ENCODE measurements at places on chromosomes 1 and 21. TPM values are rescaled to one million over a fixed set of nuclear protein-coding genes. Genes with fewer than 3 reads are reported as not detected.

Gene NBPF4
- not detected for total RNA-seq

Gene S100A7
- not detected for total RNA-seq

Gene RORC
- not detected for total RNA-seq

Gene FCRL3
- total RNA-seq, result not detected

Gene KCNC4
- total RNA-seq, result 0.51 TPM

Gene MPL
- not detected for total RNA-seq

- DNase-seq, result no peak
Measured at GRCh38 chr1:163296504-163297263, 25.1 kb upstream of the NUF2 start.

DNA sequence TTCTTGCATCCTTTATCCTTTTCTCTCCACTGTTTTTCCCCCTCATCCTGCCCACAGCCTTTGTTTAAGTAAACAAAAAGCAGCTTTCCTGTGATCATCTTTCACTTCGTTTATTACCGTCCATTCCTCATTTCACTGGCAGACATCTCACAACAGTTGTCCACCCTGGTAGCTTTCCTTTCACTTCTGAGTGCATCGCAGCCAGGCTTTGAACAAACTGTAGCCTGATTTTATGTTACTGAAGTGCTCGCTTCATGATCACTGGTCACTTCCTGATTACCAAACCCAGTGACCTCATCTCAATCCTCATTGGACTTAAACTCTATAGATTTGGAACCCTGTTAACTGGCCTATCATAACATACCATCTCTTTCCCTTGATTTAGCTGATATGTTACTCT is 67.7 kb downstream of the SDCCAG8 start:
- peak; percentile 54 for DNase-seq

GRCh38 chr1:66302815-66303214 is 231.1 kb upstream of the SGIP1 start:
- DNase-seq, result peak; percentile 60

DNA sequence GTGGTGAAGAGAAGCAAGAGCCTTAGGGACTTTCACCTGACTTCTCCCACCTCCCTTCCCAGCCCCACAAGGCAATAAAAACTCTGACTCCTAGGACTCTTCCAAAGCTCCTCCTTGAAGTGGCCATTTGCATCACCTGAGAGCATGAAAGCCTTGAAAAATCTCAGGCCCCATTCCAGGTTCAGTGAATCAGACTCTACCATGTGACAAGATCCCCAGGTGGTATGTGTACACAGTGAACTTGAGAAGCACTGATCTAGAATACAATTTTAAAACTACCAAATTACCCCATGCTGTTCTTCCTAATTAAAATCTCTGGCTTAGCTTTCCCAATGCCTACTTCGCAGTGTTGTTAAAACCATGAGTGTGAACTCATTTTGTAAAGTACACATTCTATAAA is 195.1 kb upstream of the SAMSN1 start:
- DNase-seq, result no peak

- DNase-seq, result no peak
Measured at GRCh38 chr1:195886000-195886399, 722.2 kb downstream of the KCNT2 start.

- no peak for DNase-seq
Measured at GRCh38 chr1:226373376-226373775, 34.5 kb downstream of the PARP1 start.

- DNase-seq, result no peak
Measured at GRCh38 chr1:162740755-162741154, 49.7 kb upstream of the HSD17B7 start.

- DNase-seq, result no peak
Measured at GRCh38 chr1:53266038-53266437, 27.7 kb upstream of the MAGOH start.

GRCh38 chr1:189141056-189141455 is 1336.6 kb downstream of the BRINP3 start:
- DNase-seq, result no peak

DNA sequence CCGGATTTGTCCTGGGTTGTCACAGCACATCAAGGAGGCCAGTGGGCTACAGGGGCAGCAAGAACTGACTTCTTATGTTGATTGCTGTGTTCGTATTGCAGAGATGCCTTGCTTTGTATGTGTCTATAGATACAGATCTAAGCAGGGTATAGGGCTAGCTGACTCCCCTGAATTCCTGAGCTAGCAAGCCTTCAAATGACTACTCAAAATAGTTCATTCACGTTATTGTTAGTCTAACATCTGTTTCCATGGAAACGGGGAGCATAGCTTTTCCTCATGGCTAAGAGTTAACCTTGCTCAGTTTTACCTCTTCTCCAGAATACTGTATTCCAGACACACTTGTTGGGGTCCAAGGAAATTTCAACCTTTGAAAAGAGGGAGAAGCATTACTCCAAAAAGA is 24.1 kb downstream of the TRIM45 start:
- DNase-seq, result peak; percentile 20

DNA sequence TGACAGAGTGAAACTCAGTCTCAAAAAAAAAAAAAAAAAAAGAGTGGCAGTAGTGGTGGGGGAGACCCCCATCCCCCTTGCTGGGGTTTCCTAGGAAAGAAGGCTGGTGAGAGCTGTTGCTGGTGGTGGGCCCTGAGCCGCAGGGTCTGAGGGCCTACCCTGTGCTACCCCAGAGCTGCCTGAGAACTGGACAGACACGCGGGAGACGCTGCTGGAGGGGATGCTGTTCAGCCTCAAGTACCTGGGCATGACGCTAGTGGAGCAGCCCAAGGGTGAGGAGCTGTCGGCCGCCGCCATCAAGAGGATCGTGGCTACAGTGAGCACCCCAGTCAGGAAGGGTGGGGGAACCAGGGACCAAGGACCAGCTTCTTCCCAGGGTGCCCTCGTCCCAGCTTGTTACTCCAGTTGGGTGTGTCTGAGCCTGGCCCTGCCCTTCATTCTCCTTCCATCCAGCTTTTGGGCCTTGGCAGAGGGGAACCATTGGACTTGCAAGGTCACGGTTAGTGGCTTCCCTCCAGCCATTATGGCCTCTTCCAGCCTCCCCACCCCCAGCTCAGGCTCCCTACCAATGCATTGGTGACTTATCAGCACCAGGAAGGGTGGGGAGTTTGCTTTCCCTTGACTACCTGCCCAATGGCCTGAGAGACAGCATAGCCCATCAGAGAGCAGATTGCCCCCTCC is 10.5 kb downstream of the LDLRAP1 start:
- no peak for DNase-seq

- no peak for DNase-seq
Measured at GRCh38 chr1:153402226-153402625, 11.4 kb upstream of the S100A8 start.

- DNase-seq, result no peak
Measured at GRCh38 chr21:34669149-34669879, 520 bp downstream of the CLIC6 start.

- no peak for DNase-seq
Measured at GRCh38 chr1:15622712-15623373, 5.6 kb downstream of the DDI2 start.

GRCh38 chr1:240056350-240056749 is 35.3 kb upstream of the FMN2 start:
- DNase-seq, result no peak

DNA sequence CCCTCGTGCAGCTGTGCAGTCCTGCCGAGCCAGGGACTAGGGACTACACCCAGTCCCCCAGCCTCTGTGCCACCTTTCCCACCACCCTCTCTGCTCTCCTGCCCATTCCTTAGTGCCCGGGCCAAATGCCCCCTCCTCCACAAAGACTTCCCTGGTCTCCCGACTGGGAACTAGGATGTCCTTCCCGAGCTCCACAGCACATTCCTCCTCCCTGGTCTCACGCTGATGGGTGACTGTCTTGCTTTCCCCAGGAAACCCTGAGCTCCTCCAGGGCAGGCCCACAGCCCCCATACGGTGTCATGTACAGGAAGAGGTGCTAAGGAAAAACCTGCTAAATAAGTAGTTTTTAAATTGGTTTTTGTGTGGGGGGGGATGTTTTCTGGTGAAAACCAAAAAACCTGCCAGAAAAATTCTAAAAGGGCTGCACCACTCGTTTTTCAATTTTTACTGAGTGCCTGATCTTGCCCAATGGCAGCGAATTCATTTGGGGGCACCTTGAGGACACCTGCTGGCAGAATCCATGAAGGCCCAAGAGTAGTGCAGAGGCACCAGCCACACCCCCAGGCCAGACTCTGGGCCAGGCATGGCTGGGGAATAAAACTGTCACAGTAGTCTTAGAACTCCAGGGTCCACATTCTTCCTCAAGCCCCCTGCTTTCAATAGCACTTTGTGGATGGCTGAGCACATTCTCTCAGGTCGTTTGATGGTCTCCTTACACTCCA is 50.4 kb downstream of the GLIS1 start:
- DNase-seq, result no peak

DNA sequence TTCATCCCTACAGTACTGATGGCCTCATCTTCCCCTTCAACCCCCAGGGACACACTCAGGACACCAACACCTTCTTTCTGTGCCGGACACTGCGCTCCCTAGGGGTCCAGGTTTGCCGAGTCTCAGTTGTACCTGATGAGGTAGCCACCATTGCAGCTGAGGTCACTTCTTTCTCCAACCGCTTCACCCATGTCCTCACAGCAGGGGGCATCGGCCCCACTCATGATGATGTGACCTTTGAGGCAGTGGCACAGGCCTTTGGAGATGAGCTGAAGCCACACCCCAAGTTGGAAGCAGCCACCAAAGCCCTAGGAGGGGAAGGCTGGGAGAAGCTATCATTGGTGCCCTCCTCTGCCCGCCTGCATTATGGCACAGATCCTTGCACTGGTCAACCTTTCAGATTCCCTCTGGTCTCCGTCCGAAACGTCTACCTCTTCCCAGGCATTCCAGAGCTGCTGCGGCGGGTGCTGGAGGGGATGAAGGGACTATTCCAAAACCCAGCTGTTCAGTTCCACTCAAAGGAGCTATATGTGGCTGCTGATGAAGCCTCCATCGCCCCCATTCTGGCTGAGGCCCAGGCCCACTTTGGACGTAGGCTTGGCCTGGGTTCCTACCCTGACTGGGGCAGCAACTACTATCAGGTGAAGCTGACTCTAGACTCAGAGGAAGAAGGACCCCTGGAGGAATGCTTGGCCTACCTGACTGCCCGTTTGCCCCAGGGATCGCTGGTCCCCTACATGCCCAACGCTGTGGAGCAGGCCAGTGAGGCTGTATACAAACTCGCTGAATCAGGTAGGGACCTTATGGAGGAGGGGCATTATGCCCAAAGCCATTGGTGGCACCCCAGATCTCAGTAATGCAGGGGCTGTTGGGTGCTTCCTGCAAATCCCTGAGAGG is 5.1 kb upstream of the LENEP start:
- no peak for DNase-seq

DNA sequence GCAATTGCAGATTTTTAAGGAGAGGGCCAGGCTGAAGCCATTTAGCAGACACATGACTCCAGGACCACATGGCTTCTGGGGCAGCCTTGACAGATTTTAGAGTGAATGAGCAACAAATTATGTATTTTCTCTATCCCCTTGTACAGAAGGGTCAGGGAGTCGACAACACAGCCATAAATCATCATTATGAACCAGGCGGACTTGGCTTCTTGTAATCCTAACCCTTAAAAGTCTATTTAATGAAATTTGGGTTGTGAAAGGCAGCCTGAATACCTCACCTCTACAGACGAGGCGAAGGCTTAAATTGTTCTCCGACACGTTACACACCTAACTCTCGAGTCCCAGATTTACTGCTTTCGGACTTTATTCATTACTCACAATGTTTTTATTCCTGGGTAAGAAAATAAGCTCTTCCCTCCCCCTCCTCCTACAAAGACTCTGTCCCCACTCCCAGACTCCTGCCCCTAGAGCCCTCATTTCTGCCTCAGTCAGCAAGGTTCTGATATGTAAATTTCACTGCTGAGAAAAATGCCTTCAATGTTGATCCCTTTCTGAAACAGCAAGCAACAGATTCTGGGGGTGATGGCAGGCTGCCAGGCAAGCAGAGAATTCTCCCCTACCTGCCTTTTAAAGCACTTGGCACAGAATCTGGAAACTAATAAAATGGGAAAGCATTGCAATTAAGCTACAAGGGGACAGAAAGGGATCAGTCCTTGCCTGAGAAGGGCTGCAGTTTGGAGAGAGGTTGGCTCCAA is 51.6 kb downstream of the PLPP3 start:
- no peak for DNase-seq

DNA sequence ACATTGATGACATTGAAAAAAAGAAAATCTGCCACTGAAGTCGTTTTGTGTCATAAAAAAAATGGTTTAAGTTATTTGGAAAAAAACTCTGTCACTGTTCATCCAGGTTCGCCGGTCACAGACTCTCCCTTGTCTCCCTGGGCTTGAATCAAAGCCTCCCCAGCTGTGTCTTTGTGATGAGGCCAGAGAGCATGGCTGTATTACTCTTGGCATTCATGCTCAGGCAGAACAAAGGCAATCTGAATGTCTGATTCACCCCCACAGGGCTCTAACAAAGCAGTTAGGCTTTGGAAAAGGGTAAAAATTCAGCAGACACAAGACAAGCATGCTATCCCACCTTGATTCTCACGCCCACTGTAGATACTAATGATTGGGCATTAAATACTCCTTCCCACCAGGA is 304.3 kb upstream of the PLD5 start:
- no peak for DNase-seq

DNA sequence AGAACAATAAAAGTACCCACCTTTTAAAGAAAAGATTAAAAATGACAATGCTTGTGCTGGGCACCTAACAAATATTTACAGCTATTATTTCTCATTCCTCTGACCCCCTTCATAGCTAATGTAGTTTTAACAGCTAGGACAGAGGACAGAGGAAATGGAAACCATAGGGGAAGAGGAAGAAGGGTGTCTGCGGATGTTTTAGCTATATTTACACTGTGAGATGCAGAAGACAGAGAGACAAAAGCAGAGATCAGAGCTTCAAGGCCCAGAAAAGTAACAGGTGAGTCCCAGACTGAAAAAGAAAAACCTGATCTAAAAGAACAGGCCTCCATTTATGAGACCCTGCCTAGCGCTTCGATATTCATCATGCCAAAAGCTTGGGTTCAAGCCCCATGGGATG is 72.0 kb downstream of the ZNF281 start:
- DNase-seq, result no peak

GRCh38 chr21:21295303-21295702 is 297.1 kb downstream of the NCAM2 start:
- no peak for DNase-seq

- DNase-seq, result no peak
Measured at GRCh38 chr1:234758851-234759250, 148.9 kb upstream of the IRF2BP2 start.

- DNase-seq, result no peak
Measured at GRCh38 chr1:218303176-218303879, 18.2 kb downstream of the RRP15 start.

GRCh38 chr1:182484531-182485257 is 34.7 kb downstream of the RGSL1 start:
- DNase-seq, result peak; percentile 10

Measured in LHCN-M2 (cell line).